Nucleus accumbens (tissue), 56 donors: ENCODE measurements at places on chromosomes 13 and 19.

- no peak for DNase-seq
These were observed 3.9 kb downstream of the COG3 start for GRCh38 chr13:45468635-45469034.

DNA sequence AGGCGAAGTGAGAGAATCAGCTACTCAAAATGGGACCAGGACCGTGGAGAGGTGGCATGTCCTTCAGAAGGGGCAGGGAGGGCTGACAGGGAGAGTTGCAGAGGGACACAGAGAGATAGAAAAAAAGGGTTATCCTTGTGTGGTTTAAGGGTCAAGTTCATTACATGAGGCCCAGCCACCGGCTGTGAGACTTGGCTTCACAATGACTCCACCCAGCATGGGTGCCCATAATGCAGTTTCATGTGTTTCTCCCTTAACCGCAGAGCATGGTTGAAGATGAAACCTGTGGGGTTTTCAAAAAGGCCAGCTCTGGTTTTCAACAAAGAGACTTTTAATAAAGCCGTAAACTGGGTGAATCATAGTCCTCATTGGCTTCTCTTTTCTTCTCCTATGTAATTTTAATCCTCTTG is 164.6 kb downstream of the KLF5 start:
- no peak for DNase-seq

DNA sequence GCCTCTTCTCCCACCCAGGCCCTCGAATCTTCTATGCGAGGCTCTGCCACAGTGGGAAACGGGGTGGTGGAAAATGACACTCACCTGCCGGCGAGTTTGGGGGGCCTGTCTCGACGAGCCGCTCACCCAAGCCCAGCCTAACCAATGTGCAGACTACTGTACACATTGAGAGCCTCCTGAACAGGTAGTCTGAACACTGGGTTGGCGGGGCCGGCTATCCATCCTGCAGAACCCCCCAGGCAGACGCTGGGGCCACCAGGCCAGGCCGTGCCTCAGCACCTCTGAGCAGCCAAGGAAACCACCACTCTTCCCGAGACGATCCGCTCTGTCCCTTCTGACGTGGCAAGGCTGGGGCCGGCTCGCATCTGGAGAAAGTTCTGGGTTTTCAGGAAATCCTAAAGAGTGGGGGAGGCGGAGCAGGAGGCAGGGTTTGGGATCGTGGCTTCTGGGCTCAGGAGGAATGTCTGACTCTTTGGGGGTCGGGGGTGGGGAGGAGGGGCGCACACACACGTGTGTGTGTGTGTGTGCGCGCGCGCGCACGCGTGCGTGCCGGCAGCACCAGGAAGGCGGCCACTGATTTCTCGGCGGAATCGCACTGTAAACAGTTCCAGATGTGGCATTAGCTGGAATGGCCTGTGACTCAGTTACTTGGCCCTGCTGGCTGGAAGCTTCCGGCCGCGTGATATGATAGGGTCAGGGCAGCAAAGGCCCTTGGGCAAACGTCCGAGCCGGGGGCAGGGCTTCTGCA is 18.5 kb downstream of the TMED1 start:
- no peak for DNase-seq

DNA sequence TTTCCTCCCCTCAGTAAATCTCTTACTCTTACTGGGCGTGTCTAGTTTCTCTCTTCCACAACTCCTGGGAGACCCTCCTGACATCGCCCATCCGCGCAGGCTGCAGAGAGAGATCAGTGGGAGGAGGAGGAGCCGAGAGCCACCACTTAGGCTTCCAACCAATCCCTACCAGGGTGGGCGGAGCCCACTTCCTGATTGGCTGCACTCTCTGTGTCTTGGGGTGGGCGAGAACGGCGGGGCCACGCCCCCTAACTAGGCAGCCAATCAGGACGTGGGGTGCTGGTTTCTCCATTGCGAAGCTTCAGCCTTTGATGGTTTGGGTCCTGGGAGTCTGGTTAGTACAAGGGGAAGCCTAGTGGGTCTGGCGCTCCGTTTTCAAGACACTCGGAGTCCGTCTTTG is at the start of gene PMIS2:
Gene PMIS2, plus strand, starts transcription at position 326 of the 400 bp plus-strand sequence. CDS start 87 bp downstream, outside the sequence.
- DNase-seq: no peak

DNA sequence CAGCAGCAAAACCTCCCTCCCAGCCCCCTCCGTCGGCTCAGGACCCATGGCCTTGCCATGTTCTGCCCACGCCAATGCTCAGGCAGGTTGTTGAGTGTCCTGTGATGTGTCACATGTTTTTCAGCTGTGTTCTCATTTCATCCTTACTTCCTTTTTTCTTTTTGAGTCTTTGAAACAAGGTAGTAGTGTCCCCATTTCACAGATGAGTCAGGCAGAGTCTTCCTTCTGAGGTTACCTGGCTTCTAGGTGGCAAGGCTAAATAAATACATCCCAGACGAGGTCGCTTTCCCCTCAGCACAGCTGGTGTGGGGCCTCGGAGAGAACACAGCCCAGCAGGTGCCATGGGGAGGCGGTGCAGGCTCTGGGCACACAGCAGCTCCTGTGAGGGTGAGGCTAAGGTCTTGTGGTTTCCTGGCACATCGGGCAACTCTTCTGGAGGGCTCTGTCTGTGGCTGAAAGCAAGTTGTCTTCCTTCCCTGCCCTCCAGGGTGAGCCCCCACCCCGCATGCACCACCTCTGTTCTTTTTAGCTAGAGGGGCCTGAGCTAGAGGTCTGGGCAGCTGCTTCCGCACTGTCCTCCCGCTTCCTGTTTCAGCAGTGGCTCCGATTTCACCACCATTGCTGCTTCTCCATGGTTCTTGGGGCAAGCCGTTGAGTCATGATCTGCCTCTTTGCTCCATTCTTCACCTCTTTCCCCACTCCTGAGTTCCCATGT is 15.1 kb downstream of the PRAM1 start:
- DNase-seq: no peak

GRCh38 chr19:1864480-1865171 is 1.2 kb upstream of the KLF16 start:
- peak; percentile 37 for DNase-seq

DNA sequence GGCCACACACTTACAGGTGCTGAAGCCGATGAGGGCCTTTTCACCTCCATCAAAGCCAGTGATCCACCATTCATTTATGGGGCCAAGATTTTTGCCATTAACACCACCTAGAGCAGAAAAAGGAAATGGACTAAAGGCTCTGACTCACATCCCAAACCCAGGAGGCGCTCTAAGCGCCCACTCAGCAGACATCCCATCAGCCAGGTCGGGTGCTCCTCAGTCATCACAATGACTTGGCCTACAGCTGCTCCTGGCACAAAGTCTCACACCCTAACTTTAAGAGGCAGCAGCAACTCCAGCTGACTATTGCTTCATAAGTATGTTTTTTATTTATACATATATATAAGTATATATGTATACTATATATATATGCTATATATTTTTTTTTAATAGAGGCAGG is 36.1 kb upstream of the EIF3G start:
- DNase-seq: no peak

GRCh38 chr13:76307142-76307541 is 579.1 kb downstream of the KCTD12 start:
- no peak for DNase-seq

DNA sequence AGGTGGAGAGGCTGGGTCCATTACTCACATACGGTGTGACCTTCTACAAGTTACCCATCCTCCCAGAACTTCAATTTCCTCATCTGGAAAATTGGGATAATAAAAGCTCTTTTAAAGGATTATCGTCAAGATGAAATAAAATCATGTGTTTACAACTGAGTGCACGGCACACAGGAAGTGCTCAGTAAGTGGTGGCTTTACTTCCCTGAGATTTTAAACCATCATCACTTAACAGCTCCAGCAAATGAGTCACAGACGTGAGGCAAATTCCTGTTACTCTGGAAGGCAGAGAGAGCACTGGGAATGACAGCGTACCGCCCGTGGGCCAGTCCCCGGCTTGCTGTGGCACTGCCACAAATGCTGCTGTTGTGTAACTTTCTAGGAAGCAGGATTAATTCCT is 64.1 kb downstream of the MRPL57 start:
- no peak for DNase-seq

DNA sequence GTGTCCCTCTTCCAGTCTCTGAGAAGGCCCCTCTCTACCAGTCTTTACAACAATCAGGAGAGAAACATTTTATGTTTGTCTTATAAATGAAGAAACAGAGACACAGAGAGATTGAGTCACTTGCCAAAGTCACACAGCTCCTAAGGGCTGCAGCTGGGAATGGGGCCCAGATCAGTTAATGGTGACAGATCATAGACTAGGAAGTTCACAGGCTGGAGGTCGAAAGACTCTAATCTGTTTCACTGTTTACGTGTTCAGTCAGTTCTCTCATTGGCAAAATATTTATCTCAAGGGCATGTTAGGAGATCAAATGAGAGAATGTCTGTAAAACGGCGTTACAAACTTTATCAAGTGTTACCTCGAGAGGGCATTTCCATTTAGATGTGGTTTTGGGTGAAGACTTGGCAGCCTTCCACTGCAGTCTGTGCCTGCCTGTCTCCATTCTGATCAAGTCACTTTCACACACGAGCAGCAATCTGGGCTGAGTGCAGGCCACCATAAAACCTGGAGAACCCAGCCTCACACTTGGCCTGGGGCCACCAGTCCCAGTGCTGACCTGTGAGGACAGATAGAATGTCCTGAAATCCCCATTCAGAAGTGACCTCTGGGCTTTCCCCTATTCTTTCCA is 65.1 kb downstream of the SIAH3 start:
- DNase-seq: no peak

DNA sequence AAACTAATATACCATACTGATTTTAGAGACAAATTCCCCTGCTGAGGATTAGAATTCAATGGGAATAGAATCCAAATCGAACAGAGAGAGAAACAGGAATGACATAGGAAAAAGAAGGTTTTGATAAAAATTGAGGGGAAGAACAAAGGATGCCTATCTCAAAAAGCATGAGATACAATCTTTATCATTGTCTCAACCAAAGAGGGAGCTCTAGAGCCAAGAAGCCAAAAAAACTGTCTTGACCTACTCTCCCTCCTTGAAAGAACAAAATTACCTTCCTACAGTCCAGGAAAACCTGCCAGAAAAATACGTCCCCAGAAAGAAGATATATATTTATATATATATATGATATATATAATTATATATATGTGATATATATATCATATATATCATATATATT is 39.2 kb upstream of the MIR17HG start:
- no peak for DNase-seq

GRCh38 chr19:33203529-33203928 is 9.4 kb downstream of the LRP3 start:
- no peak for DNase-seq

DNA sequence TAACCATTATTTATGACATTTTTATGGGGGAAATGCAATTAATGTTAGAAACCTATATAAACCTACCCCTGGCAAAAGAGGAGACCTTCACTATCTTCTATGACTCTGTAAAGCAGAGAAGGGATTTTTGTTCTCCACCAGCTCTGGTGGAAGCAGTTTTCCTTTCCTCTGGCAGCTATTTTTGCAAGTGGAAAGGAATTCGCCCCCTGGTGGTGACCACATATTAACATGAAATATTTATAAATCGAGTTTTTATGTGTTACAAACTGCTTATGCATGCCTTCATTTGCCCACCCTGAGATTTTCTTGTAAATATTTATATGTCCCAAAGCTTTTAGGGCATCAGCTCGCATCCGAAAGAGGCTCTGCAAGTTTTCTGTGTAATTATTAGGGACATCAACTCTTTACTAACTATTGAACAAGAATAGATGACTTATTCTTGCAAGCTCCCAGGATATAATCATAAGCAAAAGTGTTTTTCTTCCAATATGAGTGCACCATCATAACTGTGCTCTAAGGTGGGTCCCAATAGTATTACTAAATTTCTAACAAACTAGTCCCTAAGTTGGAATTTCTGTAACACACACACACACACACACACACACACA is 62.4 kb downstream of the SERTM1 start:
- no peak for DNase-seq

- DNase-seq: peak; percentile 19
These were observed 2.3 kb downstream of the ZNF714 start for GRCh38 chr19:21084343-21084742.

DNA sequence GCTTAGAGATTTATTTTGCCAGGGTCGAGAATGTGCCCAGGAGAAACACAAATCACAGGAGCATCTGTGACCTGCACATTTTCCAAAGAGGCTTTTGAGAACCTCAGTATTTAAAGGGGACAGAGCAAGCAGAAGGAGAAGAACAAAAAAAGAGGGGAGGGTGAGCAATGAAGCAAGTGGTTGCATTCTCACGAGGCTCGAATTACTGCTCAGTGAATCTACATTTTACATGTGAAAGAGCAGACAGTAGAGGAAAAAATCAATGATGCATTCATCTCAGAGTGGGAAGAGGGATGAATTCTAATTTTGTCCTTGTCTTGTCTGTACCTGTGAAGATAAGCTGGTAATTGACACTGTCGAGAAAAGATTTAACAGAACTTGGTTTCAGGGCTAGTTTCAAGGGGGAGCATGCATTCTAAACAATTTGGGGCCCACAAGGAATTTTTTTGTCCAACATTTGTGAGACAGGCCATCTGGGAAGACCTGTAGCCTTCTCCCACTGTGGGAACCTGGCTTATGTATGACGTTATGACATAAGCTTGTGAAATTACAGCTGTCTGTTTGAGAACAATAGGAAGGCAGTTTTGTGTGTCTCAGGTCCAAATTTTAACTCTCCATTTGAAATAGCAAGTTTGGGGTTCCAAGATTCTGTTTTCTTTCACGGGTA is 855.1 kb downstream of the SLITRK5 start:
- DNase-seq: no peak

GRCh38 chr19:41175801-41176777 is 16.9 kb upstream of the CYP2S1 start:
- peak; percentile 28 for DNase-seq
